ENCODE measurements at places on chromosomes 13 and 19. TPM values are rescaled to one million over a fixed set of nuclear protein-coding genes. Genes with fewer than 3 reads are reported as not detected.

DNA sequence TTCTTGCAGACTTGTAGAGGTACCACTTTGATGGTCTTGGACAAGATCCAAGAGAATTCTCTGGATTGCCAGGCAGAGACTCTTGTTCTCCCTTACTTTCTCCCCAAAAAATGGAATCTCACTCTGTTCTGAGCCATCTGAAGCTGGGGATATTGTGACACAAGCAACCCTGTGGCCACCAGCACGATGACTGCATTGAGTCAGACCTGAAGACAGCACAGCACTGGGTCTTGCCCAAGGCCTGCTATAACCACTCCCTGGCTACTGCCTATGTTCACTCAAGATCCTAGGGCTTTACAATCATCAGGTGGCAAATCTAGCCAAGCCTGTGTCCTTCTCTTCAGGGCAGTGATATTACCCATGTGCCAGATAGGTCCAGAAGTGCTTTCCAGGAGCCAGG is 202.5 kb upstream of the SERP2 start:
- DNase-seq, result no peak

DNA sequence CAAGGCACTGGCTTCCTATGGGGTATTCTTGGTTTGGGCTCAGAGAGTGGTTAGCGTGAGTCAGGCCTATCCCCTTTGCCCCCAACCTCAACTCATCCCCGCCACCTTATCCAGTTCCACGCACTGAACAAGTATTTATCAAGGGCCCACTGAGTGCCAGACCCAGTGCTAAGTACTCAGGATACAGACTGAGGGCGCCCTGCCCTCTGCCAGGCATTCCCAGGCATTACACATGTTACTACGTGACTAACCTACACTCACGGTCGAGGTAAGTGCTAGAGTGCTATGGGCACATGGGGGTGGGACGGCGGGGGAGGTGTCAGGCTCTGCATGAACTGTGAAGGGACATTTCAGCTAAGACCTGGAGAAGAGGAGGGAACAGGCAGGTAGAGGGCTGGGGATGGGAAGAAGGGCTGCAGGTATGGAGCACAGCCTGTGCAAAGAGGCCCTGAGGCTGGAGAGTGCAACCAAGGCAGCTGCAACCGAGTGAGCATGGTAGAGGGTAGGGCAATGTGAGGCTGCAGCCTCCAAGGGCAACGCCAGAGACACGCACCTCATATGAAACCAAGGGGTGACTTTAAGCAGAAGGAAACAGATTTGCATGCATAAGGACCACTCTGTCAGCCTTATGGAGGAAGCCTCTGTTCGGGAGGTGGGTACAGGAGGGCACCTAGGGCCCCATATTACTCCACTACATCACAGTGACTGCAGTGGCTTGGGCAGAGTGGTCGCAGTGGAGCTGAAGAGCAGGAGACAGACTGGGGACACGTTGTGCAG is 22.5 kb downstream of the DHRS12 start:
- no peak for DNase-seq

- DNase-seq, result no peak
Measured at GRCh38 chr13:106657104-106657503, 89.2 kb upstream of the ARGLU1 start.

GRCh38 chr13:71939186-71939585 is 72.2 kb upstream of the DACH1 start:
- DNase-seq, result no peak

GRCh38 chr13:87498681-87499080 is 172.5 kb upstream of the SLITRK5 start:
- DNase-seq, result no peak

DNA sequence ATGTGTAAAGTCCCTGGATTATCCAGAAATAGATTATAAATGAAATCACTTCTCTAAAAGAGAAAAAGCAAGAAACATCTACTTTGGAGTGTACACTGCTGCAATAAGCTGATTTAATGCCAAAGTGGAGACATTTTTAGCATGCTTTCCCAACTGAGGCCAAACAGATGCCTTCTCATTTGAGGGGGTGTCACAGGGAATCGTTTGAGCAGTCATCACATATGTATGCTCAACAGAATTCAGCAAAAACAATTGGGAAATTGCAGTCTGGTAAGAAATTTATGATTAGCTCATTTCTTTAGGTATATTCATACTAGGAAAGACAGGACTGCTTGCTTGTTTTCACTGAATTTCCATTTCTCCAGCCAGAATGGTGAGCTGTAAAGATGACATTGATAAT is 27.3 kb upstream of the TPP2 start:
- no peak for DNase-seq

- no peak for DNase-seq
Measured at GRCh38 chr13:22428188-22428828, 752.5 kb upstream of the SGCG start.

DNA sequence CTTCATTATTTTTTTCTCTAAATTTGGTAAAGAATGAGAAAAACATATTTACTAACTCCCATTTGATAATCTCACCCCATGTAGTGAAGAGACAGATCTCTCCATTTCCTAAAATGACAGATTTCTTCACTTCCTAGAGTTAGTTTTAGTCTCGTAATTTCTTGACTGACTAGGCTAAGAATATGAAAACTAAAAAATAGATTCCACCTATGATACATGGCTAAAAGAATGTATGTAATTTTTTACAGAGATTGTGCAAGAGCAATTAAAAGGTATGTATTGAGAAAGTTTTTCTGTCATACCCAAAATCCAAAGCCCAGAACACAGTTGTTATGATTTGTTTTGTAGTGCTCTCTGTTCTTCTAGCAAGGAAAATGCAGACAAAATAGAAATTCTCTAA is 9.5 kb downstream of the NALCN start:
- DNase-seq, result no peak

DNA sequence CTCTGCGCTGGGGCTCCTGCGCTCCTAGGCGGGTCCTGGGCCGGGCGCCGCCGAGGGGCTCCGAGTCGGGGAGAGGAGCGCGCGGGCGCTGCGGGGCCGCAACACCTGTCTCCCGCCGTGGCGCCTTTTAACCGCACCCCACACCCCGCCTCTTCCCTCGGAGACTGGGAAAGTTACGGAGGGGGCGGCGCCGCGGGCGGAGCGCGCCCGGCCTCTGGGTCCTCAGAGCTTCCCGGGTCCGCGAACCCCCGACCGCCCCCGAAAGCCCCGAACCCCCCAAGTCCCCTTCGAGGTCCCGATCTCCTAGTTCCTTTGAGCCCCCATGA is at the start of gene GJB2:
Gene GJB2, minus strand, starts transcription at position 103 of the 326 bp plus-strand sequence. CDS start 3,357 bp downstream, outside the sequence.
- DNase-seq, result no peak

GRCh38 chr19:56189785-56190184 is 7.8 kb downstream of the ZSCAN5B start:
- no peak for DNase-seq

- DNase-seq, result no peak
Measured at GRCh38 chr19:18987456-18987855, 45.9 kb downstream of the SUGP2 start.

DNA sequence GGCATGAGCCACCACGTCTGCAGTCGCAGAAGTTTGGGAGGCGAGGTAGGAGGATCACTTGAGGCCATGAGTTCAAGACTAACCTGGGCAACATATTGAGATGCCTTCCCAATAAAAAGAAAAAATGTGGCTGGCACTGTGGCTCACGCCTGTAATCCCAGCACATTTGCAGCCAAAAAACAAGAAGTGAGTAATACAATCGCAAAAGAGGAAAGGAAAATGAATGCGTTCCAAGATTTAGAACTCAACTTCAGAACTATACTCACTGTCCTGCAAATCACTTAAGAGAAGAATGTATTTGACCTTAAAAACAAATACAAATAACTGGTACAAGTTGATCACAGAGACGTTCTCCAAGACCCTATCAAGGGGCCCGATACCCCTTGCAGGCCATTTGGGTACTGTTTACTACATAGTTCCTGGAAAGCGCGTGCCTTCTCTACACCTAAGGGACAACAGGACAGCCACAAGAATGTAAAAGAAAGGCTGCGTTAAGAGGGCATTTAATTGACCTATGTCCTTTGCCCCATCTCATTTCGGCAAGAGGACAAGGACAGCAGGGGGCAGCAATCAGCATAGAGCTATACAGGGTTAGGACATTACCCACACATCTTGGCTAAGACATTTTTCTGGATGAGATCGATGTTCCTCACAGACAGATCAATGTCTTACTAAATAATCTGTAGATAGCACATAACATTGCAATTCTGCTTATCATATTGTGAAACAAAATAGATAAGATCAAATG is 41.3 kb downstream of the FLT3 start:
- DNase-seq, result no peak

DNA sequence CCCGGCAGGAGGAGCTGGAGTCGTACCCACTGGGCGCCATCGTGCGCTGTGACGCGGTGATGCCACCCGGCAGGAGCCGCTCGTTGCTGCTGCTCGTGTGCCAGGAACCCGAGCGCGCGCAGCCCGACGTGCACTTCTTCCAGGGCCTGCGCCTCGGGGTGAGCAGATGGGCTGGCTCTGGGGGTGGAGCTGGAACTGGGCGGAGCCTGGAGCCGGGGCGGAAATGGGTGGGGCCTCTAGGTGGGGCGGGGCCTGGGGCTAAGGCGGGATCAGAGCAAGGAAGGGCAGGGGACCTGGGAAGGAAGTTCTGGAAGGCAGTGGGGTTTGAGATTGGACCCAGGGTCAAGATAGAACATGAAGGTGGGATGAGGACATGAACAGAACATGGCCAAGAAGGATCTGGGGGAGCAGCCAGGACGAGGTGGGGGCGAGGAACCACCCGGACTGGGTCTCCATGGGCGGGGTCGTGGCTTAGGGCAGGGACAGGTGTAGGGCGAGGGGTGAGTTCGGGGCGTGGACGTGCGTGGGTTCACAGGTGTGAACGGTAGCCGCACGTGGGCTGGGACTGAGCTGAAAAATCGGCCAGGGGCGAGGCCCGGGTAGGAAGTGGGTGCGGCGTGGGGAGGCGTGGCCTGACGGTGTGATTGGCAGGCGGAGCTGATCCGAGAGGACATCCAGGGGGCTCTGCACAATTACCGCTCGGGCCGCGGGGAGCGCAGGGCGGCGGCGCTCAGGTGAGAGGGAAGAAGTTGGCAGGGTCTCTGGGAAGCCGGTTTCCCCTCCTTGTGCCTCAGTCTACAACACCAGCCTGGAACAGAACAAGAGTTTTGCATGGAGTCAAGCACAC is 4.7 kb downstream of the EPS8L1 start:
- DNase-seq, result peak; percentile 73

DNA sequence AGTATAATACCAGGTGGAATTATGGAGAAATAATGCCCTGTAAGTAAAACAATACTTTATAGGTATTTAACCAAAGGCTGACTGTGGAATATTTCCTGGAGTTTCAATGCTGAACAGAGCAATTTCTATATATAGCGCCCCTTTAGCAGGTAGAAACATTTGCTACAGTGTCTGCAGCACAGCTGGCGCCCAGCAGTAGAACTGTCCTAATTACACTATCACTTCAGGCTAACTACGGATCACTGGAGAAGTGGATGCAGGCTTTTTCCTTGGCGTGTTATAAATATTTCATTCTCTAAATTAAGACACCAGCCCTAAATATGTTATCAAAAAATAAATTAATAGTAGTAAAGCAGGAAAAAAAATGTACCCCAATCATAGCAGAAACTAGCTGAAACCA is 3.1 kb downstream of the SHISA2 start:
- DNase-seq, result no peak

DNA sequence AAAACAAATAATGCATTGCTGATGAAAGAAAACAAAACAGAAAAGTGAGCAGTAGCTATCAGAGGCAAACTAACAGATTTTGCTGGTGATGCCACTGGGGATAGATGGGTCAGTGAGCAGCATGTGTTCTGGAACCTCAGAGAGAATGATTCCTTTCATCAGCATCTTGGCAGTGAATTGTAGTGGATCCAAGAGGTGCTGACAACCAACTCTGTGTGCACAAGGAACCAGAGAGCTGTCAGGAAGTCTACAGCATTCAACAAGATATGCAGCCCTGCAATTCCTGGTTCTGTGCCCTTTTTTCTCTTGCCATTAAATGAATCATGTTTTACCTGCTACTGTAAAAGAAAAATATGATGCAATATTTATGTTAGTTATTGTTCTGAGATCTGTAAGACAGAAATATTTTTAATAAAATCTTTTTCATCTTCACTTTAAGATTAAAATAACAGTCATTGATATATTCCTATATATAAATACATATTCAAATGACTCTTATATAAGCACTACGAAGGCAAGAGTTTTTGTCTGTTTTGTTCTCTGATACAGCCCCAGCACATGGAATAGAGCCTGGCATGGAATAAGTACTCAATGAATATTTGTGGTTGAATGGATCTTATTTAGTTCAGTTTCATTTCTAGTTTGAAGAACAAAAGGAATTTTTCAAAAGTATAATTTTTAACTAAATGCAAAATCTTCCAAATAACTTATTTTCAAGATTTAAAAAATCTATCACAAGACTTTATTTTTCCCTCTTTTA is 80.8 kb downstream of the FREM2 start:
- no peak for DNase-seq

Gene C19orf85
- total RNA-seq, result not detected

Gene NLRP12
- total RNA-seq, result 0.66 TPM

Gene ZNF560
- not detected for total RNA-seq

Gene CA11
- total RNA-seq, result 2.2 TPM

Gene THSD8
- not detected for total RNA-seq

Gene RGL3
- 3.7 TPM for total RNA-seq

Gene HTR2A
- 0.32 TPM for total RNA-seq

Gene ATP4B
- total RNA-seq, result not detected

Gene MYH14
- 19.3 TPM for total RNA-seq
